ENCODE measurements at places on chromosomes 7 and 10.

DNA sequence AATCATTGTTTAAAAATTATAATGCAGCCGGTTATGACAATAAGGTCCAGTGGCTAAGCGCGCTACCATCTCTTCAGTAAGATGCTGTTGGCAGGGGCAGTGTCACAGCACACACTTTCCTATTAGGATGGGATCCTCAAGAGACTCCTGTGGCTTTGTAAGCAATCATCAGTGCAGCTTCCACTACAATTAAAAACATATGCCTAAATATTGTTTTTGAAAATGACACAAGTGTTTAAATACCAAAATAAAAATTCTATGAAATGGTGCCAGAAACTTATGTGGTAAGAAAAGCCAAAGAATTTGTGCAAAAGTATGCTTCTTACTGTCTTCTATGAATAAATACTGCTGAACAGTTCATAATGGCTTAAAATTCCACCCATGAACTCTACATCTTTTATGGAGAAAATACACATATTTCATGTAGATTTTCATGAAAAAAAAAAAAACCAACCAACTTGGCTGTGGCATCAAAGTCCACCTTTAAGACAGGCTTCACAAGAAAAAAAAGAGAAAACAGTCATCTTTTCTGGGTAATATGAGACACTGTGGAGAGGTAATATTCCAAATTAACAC is 132.8 kb downstream of the SEMA3C start:
- no peak for DNase-seq

- DNase-seq, result no peak
Observed at GRCh38 chr7:94453898-94454297, 55.7 kb upstream of the CASD1 start.

DNA sequence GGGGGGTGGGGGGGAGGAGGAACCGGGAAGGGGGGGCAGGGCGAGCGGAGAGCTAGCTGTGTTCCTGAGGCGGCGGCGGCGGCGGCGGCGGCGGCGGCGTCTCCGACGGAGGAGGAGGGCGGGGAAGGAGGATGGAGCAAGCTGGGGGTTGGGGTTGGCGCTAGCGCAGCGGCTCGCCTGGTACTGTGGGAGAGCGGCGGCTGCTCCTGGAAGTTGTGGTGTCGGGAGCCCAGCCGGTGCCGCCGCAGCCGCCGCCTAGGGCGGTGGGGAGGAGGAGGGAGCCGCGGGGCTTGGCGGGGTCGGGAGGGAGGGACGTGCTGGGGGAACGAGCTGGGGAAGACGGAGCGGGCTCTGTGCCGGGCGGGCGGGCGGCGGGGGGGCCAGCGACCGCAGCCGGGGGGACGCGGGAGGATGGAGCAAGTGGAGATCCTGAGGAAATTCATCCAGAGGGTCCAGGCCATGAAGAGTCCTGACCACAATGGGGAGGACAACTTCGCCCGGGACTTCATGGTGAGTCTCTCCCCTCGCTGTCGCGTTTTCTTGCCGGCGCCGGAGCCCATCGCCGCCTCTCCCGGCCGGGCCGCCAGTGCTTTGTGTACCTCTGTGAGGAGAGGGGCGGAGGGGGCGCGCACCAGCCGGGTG is at the start of gene PTPN12:
Gene PTPN12, plus strand, starts transcription at position 160 of the 642 bp plus-strand sequence. Its CDS starts 252 bp downstream, at position 412.
- DNase-seq, result no peak

DNA sequence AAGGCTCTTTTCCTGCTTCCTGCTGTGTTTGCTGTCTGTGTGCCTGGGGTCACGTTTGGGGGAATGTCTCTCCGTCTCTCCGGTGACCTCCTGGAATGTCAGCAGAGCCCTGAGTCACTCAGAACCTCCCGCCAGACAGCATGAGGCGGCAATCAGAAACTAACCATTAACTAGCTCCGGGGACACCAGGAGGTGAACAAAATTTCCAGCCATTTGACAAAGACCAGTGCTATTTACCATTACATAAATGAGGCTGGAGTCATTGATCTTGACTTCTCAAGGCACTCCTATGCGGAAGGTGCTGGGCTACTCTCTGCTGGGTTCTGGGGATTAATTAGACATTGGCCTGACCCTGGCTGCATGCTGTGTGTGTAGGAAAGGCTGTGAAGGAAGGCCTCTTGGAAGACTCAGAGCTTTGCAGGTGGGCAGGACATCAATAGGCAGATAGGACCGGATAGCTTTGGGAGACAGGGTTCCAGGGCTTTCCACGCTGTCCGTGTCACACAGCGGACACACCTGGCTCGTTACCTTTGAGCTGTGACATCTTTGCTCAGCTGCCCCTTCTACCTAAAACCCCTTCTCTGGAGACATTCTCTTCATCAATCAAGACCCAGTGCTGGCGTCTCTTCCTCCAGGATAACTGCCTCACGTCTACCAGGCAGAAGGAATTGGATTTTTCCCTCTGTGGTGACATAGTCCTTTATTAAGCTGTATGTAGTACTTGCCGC is 77.0 kb downstream of the PFKFB3 start:
- no peak for DNase-seq

DNA sequence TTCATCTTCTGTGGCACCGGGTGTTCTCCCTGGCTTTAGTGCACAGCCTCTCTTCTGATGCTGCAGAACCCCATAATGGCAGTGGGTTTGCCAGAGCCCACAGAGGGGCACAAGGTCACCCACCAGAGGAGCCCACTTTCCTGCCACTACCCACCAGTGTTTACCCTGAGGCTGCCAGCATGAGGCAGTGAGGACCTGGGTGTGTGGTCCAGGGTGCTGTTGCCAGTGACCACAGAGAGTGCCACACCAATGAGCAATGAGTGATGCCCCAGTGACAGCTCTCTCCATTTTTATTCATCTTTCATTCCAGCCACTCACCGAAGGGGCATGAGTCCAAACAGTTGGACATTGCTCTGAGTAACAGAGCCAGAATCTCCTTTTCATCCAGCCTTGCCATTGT is 34.8 kb downstream of the MTURN start:
- no peak for DNase-seq

- no peak for DNase-seq
Observed at GRCh38 chr7:20906801-20907453, 120.2 kb upstream of the SP8 start.

GRCh38 chr7:117673367-117673766 is 193.5 kb downstream of the CFTR start:
- no peak for DNase-seq

DNA sequence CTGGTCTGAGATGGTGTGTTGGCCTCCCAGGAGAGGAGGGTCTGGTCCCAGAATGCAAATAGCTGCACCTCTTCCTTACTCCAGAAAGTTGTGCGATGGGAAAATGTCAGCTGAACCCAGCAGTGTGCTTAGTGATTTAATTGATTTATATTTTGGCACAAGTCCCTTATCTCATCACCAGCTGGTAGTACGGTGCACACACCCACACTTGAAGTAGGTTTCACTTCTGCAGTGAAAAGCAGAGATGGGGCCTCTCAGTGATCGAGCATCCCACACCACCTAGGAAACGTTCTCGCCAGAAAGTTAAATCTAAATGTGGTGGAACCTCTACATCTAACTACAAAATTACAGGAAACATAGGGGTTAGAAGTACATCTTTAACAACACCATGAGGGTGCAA is 80.4 kb downstream of the UBE3C start:
- DNase-seq, result no peak

DNA sequence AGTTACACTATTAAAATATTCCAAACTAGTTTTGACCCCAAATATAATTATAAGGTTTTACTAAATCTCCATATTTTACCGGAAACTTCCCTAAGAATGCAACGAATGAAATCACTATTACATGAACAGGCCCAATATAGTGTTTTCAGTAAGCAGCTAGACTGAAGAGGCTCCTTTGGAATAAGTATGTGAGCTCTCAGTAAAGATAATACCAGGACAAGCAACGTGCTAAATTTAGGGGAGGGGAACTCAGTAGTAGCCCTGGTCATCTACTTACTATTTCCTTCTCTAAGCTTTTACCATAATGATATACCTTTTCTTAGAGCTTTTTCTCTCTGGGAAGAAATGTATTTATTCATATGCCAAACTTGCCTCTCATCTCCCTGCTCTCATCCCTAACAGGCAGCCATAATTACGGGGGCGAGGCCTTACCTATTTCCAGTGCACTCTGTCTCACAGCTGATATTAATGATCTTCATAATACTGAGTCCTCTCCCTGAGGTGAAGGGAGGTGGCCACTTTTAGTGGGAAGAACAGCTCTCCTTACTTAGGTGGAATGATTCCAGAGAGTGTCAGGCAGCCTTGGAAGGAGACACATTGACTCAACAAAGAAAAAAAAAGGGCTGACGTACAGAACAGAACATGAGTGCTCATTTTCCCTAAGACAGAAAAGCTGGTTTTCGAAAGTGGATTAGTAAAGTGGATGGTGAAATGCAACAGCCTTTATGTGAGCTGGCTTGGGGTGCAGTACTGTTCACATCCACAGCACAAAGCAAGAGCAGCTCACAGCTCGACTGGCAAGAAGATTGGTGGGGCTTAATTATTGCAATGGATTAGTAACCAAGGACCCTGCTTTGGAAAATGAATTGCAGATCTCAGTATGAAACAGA is 165.4 kb downstream of the GLI3 start:
- no peak for DNase-seq

Data from activated CD8-positive, alpha-beta memory T cell treated with anti-CD3 and anti-CD28 coated beads for 1 hour (primary cell).